NCI-H2081 (cell line): ENCODE measurements at places on chromosomes 16 and 17.

DNA sequence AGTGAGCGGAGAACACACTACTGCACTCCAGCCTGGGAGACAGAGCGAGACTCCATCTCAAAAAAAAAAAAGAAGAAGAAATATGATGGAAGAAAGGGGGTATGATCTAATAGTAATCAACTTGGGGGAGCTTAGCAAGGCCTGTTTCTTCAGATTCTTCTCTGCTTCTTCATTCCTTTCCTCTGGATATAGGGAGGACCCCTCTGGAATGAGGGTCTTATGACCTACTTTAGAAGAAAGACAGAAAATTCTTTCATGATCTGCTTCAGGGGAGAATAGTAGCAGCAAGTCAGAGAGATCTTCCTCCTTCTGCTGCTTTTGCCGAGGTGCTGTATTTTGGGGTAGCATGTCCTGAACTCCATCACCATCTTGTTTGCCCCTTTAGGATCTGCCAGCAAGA is 44.9 kb upstream of the ETV4 start:
- no peak for DNase-seq

- DNase-seq: no peak
Observed at GRCh38 chr17:51395621-51396020, 135.3 kb downstream of the UTP18 start.

GRCh38 chr17:2547176-2547575 is 35.5 kb upstream of the METTL16 start:
- no peak for DNase-seq

DNA sequence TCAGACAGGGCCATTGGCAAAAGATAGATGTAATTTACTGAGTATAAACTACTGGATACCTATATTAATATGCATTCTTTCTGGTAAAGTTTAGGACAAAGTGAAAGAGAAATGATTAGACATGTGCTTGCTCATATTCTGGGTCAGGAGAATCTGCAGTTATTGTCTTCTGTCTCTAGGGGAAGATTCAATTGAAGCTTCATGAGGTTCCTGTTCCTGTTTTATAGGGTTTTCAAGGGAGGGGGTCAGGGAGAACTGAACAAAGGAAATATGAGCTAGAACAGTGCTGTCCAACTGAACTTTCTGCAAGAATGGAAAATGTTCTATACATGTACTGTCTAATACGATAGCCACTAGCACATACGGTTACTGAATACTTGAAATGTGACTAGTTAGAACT is 59.3 kb upstream of the CORO6 start:
- DNase-seq: no peak

DNA sequence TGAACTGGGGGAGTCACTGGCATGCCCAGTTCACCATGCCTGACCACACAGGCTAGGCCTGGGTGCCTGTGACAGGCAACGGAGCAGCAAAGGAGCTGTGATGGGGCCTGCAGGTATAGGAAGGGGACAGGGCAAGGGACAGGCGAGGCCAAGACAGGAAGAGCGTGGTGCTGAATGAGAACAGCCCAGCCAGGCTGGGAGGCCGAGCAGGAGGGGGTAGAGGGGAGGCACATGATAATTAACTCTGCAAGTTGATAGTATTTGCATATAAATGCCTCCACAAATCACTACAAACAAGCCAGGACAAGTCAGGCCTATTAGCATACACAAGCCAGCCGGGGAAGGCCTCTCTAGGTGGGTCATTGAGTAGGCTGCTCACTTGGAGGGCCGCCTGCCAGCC is 7.8 kb downstream of the ZFHX3 start:
- DNase-seq: peak; percentile 43

GRCh38 chr17:78544881-78545755 is 32.1 kb downstream of the DNAH17 start:
- DNase-seq: no peak

- DNase-seq: peak; percentile 77
Observed at GRCh38 chr16:66322174-66322573, 44.3 kb upstream of the CDH5 start.
